ENCODE measurements at places on chromosomes 1 and 21. TPM values are rescaled to one million over a fixed set of nuclear protein-coding genes. Genes with fewer than 3 reads are reported as not detected.

- no peak for DNase-seq
- H3K27ac ChIP-seq, result no peak overlapping the region
- H3K27me3 ChIP-seq, result no peaks in the 10 kb centered on the region
- H3K4me3 ChIP-seq, result no peak overlapping the region
- H3K4me1 ChIP-seq, result no peaks in the 10 kb centered on the region
These were observed 450.1 kb upstream of the BEND5 start for GRCh38 chr1:49226758-49227157.

DNA sequence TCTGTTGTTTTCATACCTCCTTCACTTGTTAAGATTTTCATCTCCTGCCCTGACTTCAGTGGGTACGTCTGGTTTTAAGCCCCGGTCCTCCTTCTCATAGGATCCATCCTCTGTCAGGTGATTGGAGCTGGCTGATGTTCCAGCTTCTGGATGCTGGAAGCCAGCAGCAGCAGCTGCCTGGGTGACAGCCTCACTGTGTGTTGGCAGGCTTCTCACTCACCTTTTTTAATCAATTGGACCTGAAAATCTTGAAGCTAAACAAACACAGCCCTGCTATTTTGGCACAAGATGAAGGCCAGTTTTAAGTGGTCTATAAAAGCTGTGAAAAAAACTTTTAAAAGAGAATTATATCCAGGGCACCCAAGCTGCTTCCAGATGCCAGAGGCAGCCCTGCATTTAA is 181.0 kb downstream of the DISC1 start:
- H3K27me3 ChIP-seq, result no peaks in the 10 kb centered on the region
- no peak overlapping the region for H3K4me3 ChIP-seq
- DNase-seq, result no peak
- peaks cover 13% of the 10 kb centered on the region for H3K4me1 ChIP-seq

Gene NBPF4
- total RNA-seq, result not detected

- no peak for DNase-seq
- no peak overlapping the region for H3K27ac ChIP-seq
- peaks cover 3% of the 10 kb centered on the region for H3K36me3 ChIP-seq
- no peaks in the 10 kb centered on the region for H3K4me1 ChIP-seq
- H3K27me3 ChIP-seq, result peaks cover 59% of the 10 kb centered on the region
- H3K4me3 ChIP-seq, result no peak overlapping the region
These were observed 134.6 kb upstream of the PDE4B start for GRCh38 chr1:65658122-65658521.

- DNase-seq, result no peak
- no peaks in the 10 kb centered on the region for H3K27me3 ChIP-seq
- no peak overlapping the region for H3K4me3 ChIP-seq
These were observed 15.8 kb downstream of the TSPAN2 start for GRCh38 chr1:115073298-115074087.

DNA sequence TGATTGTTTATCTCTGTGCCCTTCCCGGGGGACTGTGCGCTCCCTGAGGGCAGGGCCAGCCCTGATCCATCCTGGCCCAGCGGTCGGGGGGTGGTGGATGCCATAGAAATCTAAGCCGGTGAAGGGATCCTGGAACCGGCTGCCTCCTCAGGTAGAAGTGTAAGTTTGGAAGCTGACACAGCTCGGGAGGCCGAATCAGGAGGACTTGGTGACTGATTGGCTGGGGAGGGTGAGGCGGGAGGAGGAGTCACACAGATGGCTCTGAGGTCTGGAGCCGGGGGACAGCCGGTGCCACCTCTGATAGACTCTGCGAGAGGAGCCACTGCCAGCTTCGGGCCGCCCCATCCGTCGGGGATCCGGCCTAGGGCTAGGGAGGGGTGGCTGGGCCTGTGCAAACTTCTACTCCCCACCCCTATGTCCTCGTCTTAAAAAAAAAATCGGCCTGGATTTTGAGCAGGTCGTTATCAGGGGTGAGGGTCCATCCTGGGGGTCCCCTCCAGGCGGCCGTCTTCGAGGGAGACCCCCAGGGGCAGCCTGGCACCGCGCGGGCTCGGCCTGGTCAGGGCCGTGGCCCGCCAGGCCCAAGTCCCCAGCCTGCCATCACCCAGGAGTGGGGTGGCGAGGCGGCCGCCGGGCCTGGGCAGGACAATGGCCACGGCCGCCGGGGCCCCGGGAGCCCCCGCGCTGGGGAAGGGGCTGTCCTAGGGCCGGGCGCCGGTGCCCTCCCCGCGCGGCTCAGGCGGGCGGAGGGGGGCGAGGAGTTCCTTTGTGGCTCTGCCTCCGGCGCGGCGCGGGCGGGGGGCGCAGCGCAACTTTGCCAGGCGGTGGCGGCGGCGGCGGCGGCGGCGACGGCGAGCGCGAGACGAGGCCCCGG is 708 bp upstream of the ZNF362 start:
- H3K4me1 ChIP-seq, result peaks cover 28% of the 10 kb centered on the region
- no peaks in the 10 kb centered on the region for H3K36me3 ChIP-seq
- H3K27me3 ChIP-seq, result no peaks in the 10 kb centered on the region
- peak overlapping the region; percentile 55 for H3K4me3 ChIP-seq

DNA sequence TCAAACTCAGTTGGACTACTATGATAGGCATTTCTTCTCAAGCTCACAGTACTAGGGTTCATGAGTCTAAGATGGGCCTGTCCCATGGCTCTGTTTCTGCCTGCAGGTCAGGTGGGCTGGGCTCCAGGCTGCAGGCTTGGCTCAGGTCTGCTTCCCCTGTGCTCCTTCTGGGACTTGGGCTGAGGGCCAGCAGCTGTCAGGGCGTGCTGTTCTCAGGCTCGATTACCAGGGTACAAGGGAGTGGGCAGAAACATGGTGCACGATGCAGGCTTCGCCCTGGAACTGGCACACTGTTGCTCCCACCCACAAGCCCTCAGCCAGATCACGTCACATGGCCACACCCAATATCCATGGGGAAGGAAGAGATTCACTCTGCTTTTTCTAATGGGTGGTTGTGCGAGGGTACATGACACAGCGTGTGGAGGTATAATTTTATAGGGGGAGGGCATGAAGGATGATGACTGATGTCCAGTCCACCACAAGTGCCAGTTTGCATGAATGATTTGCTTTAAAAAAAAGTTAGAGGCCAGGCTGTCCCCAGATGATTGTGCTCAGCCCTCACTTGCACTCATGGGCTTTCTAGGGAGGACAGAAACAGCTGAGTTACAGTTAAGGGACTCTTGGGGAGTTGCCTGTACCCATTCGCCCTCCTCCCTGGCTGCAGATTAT is 118.0 kb downstream of the ACTL8 start:
- peaks cover 26% of the 10 kb centered on the region for H3K4me1 ChIP-seq
- H3K27ac ChIP-seq, result no peak overlapping the region
- no peak overlapping the region for H3K4me3 ChIP-seq
- H3K27me3 ChIP-seq, result no peaks in the 10 kb centered on the region

Gene PGBD5
- total RNA-seq, result 5.4 TPM

Gene DMBX1
- not detected for total RNA-seq

DNA sequence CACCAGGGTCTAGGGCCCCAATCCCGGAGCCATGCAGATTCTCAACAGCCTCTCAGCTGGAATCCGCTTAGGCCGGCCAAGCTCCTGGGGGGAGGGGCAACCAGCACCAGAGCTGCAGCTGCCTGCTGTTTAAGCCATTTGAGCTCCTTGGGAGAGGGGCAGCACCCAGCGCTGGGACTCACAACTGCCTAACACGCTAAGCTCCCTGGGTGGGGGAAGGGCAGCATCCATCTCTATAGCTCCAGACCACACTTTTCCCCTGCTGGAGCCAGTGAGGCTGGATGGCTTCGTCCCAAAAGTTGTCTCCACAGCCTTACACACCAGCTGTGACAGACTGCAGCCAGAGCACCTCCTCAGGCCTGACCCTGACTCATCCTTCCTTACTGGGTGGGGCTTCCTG is 6.9 kb upstream of the PTGFR start:
- peaks cover 7% of the 10 kb centered on the region for H3K36me3 ChIP-seq
- DNase-seq, result no peak
- no peak overlapping the region for H3K4me3 ChIP-seq

Gene KCNA2
- total RNA-seq, result 0.17 TPM

- no peak overlapping the region for H3K4me3 ChIP-seq
- H3K27ac ChIP-seq, result no peak overlapping the region
- DNase-seq, result no peak
- no peaks in the 10 kb centered on the region for H3K27me3 ChIP-seq
- no peaks in the 10 kb centered on the region for H3K36me3 ChIP-seq
These were observed 2099.8 kb downstream of the MRPL39 start for GRCh38 chr21:23507501-23507900.

DNA sequence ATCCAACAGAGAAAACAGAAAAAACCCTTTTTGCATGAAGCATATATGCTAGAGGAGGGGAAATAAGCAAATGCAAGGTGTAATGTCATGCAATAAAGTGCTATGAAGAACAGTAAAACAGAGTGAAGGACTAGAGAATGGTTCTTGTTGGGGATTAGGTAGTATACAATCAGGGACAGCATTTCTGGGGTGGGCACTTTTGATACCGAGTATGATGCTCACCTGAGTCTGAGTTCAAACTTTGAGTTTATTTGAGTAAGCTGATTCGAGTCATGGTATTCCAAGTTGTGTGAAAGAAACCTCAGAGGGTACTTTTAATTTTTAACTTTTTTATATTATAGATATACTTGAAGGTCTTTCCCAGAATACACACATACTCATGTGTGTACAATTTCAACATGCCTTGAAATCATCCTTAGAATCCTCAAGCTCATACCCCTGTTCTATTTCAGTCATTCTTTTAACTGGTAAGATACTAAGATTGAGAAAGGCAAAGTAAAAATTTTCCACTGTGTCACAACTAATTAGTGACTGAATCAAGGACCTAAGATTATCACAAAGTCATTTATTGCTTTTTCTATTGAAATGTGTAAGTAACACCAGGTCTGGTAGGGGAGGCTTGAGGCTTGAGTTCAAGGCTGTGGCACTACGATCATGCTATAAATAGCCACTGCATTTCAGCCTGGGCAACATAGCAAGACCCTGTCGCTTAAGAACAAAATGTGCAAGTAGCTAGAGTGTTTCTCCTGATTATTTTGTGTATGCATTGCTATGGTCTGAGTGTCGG is 12.1 kb downstream of the LRRC8B start:
- H3K4me3 ChIP-seq, result no peak overlapping the region
- no peak overlapping the region for H3K27ac ChIP-seq
- no peaks in the 10 kb centered on the region for H3K4me1 ChIP-seq
- no peaks in the 10 kb centered on the region for H3K36me3 ChIP-seq
- DNase-seq, result no peak
- H3K27me3 ChIP-seq, result no peaks in the 10 kb centered on the region

Gene CFAP45
- total RNA-seq, result 0.73 TPM

DNA sequence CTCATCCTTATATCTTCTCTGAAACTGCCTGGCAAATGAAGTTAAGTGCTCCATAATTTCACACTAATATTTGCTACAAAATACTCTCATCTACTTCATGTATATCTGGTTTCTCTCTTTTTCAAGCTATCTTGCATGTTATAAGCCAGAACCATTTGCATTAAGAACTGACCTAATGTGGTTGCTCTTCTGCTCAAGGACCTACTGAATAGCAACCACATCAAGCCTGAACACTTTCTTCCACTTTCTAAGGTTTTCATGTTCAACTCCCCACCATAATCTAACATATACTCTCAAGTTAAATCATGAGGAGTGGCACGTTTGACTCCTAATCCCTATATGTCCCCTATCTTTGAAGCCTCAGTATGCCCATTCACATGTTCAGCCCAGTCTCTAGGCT is 27.2 kb downstream of the RGS1 start:
- no peak for DNase-seq
- H3K27me3 ChIP-seq, result no peaks in the 10 kb centered on the region
- no peak overlapping the region for H3K4me3 ChIP-seq

Gene ACTA1
- 3.6 TPM for total RNA-seq

GRCh38 chr1:92038695-92039346 is 9.0 kb downstream of the EPHX4 start:
- H3K36me3 ChIP-seq, result no peaks in the 10 kb centered on the region
- DNase-seq, result no peak
- H3K4me3 ChIP-seq, result no peak overlapping the region
- H3K27me3 ChIP-seq, result no peaks in the 10 kb centered on the region
- H3K4me1 ChIP-seq, result peaks cover 6% of the 10 kb centered on the region

GRCh38 chr1:45669859-45670655 is 16.3 kb downstream of the GPBP1L1 start:
- no peak overlapping the region for H3K4me3 ChIP-seq
- peaks cover 73% of the 10 kb centered on the region for H3K4me1 ChIP-seq
- H3K27ac ChIP-seq, result peak overlapping the region; percentile 85
- DNase-seq, result no peak
- no peaks in the 10 kb centered on the region for H3K36me3 ChIP-seq

DNA sequence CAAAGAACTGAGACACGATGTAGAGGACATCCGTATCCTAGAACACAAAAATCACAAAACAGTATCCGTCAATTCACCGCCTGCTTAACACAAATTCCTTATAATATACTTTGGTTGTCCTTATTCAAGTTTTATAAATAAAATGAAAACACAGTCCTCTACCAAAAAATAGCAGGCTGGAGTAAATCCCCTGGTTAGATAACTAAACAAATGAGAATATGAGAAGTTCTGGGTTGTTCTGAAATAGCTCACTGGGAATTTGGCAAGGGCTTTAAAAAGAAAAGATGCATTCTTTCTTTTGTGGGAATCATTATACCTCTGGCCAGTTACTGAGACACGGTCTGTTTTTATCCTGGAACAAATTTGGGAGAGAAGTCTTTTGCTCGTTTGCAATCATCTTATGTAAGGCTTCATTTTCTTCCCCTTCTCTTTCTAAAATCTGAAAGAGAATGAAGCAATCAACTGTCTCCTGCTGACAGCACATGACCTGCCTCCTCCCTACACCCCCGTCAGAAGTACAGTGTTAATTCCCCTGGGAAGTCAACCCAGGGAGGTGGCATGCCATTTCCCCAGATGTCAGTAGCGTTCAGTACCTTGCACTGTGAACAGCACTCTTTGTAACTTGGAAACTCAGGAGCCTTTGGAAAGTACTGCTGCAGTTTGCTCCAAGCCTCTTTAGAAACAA is 37.1 kb upstream of the RAP1GAP start:
- no peaks in the 10 kb centered on the region for H3K27me3 ChIP-seq
- peaks cover 16% of the 10 kb centered on the region for H3K36me3 ChIP-seq
- peaks cover 44% of the 10 kb centered on the region for H3K4me1 ChIP-seq
- no peak for DNase-seq

DNA sequence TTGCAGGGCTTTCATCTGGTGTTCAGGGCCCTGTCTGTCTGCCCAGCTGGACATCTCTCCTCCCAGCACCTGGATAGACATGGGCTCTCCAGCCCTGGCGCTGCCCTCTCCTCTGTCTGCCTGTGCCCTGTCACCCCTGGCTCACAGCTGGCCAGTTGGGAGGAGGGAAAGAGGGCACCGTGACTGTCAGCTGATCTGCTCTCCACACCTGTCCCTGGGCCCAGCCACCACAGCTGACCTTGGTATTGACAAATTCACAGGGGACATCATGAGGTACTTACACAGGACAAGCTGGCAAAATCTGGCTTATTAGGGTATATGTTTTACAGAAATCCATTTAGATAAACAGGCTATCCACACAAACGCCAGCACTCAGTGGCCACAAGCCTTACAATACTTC is 8.3 kb downstream of the TNR start:
- H3K27me3 ChIP-seq, result peaks cover 2% of the 10 kb centered on the region
- H3K4me1 ChIP-seq, result no peaks in the 10 kb centered on the region
- no peak overlapping the region for H3K27ac ChIP-seq
- no peaks in the 10 kb centered on the region for H3K36me3 ChIP-seq
- no peak overlapping the region for H3K4me3 ChIP-seq
